Activated naive CD8-positive, alpha-beta T cell treated with anti-CD3 and anti-CD28 coated beads, Interleukin-2, amount 10 ng/mL, durations not matched to agents 7 days and 5 days (primary cell): ENCODE measurements at places on chromosomes 12 and 14. TPM values are rescaled to one million over a fixed set of nuclear protein-coding genes. Genes with fewer than 3 reads are reported as not detected.

Gene BDKRB2
- total RNA-seq = not detected

Gene AKAP3
- total RNA-seq = 4.1 TPM

Gene PLCZ1
- total RNA-seq = not detected

Gene PPP4R4
- 0.57 TPM for total RNA-seq

Gene KCNMB4
- total RNA-seq = 0.74 TPM
